ENCODE measurements at places on chromosomes 6 and 20. TPM values are rescaled to one million over a fixed set of nuclear protein-coding genes. Genes with fewer than 3 reads are reported as not detected.

Gene CRISP3
- total RNA-seq = not detected

Gene C6orf62
- total RNA-seq = 72.9 TPM

Gene AGPAT4
- 6.9 TPM for total RNA-seq

Gene SLC26A8
- total RNA-seq = not detected

Gene ZNF184
- 9.4 TPM for total RNA-seq

Gene GFOD1
- total RNA-seq = 25.3 TPM

Gene ABHD16B
- total RNA-seq = not detected

Gene GSTA2
- not detected for total RNA-seq

Gene MYH7B
- 0.26 TPM for total RNA-seq

Gene RNF144B
- total RNA-seq = 0.83 TPM

Gene RIMS4
- total RNA-seq = under 0.01 TPM

Gene FOXQ1
- 2.0 TPM for total RNA-seq

Gene SMLR1
- not detected for total RNA-seq

Gene C6orf58
- total RNA-seq = not detected

Gene LGSN
- under 0.01 TPM for total RNA-seq

Gene GPR63
- total RNA-seq = 3.0 TPM

Gene IL20RA
- 0.33 TPM for total RNA-seq

Gene CPXM1
- 0.50 TPM for total RNA-seq

Gene SOX12
- 5.6 TPM for total RNA-seq

Gene PRDM1
- total RNA-seq = 5.4 TPM

Gene CCN6
- not detected for total RNA-seq

Gene MOG
- total RNA-seq = not detected

Gene ALDH5A1
- 0.26 TPM for total RNA-seq

Gene ZNF334
- total RNA-seq = 7.9 TPM

Gene ESR1
- 0.50 TPM for total RNA-seq

Gene TUBB2B
- 5.1 TPM for total RNA-seq

Gene TMC2
- total RNA-seq = under 0.01 TPM

Gene RAET1L
- not detected for total RNA-seq

Gene PACSIN1
- total RNA-seq = not detected

Gene TMEM151B
- under 0.01 TPM for total RNA-seq
